ENCODE measurements at places on chromosomes 11 and 22. TPM values are rescaled to one million over a fixed set of nuclear protein-coding genes. Genes with fewer than 3 reads are reported as not detected.
A peak's percentile ranks its signal among the peaks of the same experiment; 100 is the strongest.

The FZD4 gene
- 32.1 TPM for polyA plus RNA-seq

GRCh38 chr11:7548659-7549274 lies 35.0 kb downstream of the PPFIBP2 start:
- no peak for DNase-seq

DNA sequence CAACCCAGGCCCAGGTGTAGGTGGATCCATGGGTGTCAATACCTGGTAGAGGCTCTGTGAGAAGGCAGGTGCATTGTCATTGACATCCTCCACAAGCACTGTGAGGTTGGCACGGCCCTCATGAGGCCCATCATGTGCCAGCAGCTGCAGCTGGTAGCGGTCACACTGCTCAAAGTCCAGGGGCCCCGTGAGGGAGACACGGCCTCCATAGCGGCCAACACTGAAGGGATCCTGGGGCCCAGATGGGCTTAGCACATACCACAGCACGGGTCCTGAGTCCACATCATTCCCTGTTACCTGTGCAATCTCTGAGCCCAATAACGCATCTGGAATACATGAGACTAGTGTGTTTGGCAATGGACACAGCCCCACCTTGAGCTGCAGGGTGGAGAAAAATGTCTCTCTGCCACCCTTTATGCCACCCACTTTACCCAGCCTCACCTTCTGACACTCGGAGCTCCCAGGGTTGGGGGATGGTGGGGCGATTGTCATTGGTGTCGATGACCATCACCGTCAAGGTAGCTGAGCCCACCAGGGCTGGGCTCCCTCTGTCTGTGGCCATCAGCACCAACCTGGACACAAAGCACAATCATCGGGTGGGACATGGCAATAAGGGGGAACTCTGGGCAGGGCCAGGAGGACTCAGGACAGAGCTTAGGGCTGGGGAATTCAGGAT lies 6.1 kb upstream of the TPP1 start:
- no peak for DNase-seq

GRCh38 chr11:12914400-12914912 lies 94.7 kb upstream of the RASSF10 start:
- DNase-seq: peak; percentile 58

DNA sequence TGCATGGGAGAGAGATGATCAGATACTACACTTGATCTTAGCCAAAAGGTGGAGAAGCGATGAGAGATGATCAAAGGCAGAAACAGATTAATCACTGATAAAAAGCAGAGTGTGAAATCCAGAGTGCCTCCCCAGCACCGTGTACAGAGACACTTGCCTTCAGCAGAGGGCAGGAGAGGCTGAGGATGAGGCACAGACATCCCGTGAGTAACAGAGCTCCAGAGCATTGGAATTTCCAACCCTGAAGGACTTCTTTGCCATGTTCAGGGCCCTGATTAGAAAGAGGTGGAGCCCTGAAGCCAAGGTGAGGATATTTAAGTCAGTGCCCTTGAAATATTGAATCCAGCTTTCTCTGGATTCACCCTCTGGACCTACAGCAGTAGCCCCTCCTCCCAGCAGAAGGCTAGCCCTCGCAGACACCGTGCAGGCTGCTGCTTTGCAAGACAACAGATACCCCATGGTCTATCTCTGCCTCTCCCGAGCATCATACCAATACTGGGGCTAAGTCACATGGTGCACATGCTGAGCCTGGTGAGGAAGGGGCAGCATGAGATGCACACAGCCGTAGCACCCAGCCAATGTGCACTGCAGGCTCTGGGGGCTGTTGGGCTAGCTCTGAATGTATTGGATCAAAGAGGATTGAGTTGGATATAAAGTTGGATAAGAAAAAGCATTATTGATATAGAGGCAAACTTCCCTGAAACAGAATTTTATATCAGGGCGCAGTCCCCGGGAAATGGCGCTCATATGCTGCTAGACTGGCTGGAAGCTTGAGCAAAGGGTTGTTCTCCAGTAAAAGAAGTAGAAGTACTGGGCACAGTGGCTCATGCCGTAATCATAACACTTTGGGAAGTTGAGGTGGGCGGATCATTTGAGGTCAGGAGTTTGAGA lies 200.3 kb upstream of the B3GAT1 start:
- no peak for DNase-seq

The SOX10 gene
- 4.2 TPM for polyA plus RNA-seq

GRCh38 chr11:86140334-86140990 lies 71.6 kb upstream of the PICALM start:
- DNase-seq: no peak

GRCh38 chr11:66639066-66639813 lies 737 bp downstream of the RBM4 start:
- no peak for DNase-seq

DNA sequence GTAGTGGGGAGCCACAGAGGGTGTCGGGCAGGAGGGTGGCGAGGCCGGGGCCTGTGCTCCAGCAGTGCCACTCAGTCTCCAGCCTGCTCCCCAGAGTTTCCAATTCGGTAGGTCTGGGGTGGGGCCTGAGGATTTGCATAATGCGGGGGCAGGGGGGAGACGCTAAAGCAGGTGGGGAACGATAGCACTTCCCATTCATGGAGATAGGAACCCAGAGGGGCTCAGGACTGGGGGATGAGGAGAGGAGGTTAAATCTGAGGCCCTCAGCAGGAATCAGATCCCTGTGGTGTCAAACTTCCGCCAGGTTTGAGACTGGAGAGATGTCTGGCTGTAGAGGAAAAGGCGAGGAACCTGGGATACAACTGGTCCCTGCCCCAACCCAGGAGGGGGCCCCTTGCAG lies 29.8 kb downstream of the WNT11 start:
- no peak for DNase-seq

The PHF21B gene
- 0.28 TPM for polyA plus RNA-seq

- DNase-seq: no peak
Measured at GRCh38 chr11:70742553-70743291, 344.4 kb downstream of the CTTN start.

GRCh38 chr22:30422481-30423300 lies 2.9 kb upstream of the MTFP1 start:
- DNase-seq: peak; percentile 46

DNA sequence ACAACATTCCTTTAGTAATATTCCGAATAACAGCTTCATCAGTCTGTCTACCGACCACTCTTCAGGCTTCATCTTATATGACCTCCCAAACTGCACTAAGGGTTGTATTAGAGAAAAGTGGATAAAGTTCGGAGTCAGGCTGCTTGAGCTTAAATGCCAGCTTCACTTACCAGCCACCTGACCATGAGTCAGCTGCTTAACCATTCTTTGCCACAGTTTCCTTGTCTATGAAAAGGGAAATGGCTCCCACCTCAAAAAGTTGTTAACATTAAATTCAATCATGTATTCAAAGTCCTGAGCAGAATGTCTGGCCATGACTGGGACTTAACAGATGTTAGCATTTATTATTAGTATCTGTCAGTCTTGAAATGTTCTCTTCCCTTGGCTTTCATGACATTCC lies 20.9 kb downstream of the LIMK2 start:
- DNase-seq: no peak

The KCNJ5 gene
- polyA plus RNA-seq: 1.9 TPM

DNA sequence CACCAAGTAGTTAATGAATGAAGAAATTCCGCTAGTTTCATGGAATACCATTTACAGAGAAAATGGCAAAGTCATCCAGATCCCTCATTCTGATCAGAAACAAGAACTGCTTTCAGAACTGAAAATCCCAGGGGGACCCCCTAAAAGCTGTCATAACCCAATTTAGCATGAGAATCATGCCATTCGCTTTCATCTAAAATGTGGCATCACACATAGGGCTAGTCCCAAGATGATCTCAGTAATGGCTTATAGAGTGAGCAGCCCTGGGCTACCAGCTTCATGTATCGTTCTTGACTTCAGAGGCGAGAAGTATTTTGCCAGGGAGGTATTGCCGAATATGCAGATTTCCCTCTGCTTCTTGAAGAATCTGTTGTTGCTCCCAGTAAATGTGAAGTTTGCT lies 134.0 kb downstream of the TTC17 start:
- no peak for DNase-seq

The TRPC6 gene
- 13.3 TPM for polyA plus RNA-seq

The SCGB1A1 gene
- not detected for polyA plus RNA-seq

- no peak for DNase-seq
Measured at GRCh38 chr11:61577383-61578118, 3.3 kb downstream of the SYT7 start.

The HEPN1 gene
- 0.26 TPM for polyA plus RNA-seq

The BEST1 gene
- 4.8 TPM for polyA plus RNA-seq

GRCh38 chr11:56522008-56522407 lies 21.0 kb downstream of the OR5M11 start:
- DNase-seq: no peak

The RANGAP1 gene
- 31.1 TPM for polyA plus RNA-seq

DNA sequence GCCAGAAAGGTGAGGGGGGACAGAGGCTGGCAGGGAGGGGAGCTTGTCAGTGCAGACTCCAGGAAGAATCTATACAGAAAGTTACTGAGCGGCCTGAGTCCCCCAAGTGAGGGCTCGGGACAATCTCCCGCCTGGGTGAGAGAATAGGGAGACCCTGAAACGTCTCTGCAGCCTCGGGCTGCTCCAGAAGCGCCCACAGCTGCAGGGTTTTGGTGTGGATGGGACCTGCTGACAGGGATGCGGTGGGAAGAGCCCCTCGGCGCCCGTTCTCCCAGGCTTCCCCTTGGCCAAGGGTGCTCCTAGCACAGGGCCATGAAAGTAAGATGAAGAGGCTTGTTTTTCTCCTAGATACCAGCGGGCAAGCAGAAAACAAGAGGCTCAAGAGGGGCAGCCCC lies 743 bp upstream of the RCE1 start:
- DNase-seq: no peak

The UBE2L6 gene
- 26.6 TPM for polyA plus RNA-seq

DNA sequence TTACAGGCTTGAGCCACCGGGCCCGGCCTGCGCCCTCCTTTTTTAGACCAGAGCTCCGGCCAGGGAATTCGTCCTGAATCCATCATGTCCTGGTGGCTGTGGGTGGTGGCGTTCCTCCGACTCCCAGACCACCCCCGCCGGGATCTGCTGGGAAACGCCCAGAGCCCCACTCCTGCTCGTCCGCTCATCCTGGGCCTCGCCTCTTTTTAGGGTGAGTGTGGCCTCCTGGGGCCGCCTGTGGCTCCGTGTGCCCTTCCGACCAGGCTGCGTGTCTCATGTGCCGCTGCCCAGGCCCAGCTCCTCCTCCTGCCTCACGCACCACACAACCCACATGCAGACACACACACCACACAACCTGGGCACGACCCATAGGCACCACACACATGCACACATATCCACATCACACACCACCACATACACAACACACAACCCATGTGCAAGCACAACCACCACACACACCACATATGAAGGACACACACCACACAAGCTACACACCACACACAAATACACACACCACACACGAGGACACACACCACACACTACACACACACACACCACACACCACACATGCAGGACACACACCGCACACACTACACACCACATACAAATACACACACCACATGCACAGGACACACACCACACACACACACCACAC lies 946.2 kb downstream of the BRD1 start:
- DNase-seq: no peak

The TRIM51 gene
- polyA plus RNA-seq: not detected

DNA sequence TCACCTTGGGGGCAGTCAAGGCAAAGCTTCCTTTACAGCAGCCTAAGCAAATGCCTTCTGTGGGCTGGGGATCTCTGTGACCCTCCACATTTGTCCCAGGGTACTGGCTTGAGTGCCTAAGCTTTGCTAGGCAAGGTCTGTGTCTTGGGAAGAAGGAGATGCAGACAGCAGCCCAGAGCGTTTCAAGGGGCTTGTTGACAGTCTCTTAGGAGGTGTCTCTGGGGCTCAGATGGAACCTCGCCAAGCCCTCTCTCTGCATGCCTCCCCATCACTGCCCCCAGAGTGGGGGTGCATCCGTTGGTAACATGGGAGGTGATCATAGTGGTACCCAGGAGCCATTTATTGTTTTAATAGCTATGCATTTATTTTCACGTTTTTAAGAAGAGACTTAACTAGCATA lies 29.1 kb upstream of the TMPRSS4 start:
- DNase-seq: no peak

The SLC22A8 gene
- not detected for polyA plus RNA-seq

The MOV10L1 gene
- 0.58 TPM for polyA plus RNA-seq

DNA sequence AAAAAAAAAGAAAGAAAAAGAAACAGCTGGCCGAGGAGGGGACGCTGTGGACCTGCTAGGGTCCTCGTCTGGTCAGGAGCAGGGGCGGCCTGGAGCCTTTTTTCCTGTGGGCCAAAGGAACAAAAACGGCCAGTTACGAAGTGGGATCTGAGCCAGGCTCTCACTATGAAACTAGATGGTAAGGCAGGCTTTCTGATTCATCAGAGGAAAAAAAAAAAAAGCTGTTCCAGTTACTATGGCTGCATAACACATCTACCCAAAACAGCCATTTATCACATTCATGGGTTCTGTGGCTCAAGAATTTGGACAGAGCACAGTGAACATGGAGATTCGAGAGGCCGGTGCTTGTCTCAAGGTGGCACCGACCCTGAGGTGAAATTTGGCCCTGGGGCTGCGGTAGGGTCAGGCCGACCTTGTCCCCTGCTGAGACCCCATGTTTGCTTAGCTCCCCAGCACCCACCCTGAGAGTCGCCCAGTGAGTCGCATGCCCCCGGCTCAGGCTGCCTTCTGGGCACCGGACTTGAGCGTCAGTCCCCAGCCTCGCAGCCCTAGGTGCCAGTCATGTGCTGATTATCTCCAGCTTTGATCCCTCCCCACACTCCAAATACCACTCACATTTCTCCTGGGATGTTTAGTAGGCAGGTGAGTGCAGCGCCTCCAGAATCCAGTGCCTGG lies 34.2 kb downstream of the MRGPRD start:
- DNase-seq: peak; percentile 59

The LYVE1 gene
- 55.4 TPM for polyA plus RNA-seq

- DNase-seq: peak; percentile 79
Measured at GRCh38 chr22:42180349-42180842, 49.8 kb upstream of the CYP2D6 start.

- no peak for DNase-seq
Measured at GRCh38 chr11:50098186-50098725, 65.6 kb downstream of the OR4C45 start.

GRCh38 chr11:92769112-92769511 lies 200.3 kb upstream of the MTNR1B start:
- DNase-seq: no peak

DNA sequence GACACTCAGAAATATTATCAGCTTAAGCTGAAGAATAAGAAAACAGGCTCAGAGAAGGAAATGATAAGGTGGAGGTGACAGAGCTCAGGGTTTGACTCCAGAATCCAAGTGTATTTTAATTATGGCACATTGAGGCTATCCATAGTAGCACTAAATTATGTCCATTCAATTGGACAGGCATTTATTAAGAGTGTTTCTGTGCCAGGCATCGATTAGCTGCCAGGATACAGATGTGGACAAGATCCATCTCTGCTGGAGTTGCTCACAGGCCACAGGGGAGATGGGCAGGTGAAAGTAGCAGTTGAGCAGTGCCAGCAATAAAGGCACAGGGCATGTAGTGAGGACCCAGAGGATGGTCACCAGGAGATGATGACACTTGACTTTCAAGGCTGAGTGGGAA lies 592.5 kb downstream of the INSC start:
- no peak for DNase-seq

GRCh38 chr22:50293441-50294318 lies 13.8 kb downstream of the PLXNB2 start:
- no peak for DNase-seq

Measured in hindlimb muscle (tissue), 1 donor.